Left kidney (tissue), 8 donors: ENCODE measurements at places on chromosomes 6 and 20. TPM values are rescaled to one million over a fixed set of nuclear protein-coding genes. Genes with fewer than 3 reads are reported as not detected.

BMP7 gene
- 62.4 TPM for polyA plus RNA-seq

FAM217A gene
- polyA plus RNA-seq = 3.9 TPM

KCNS1 gene
- 0.55 TPM for polyA plus RNA-seq

PRRT1 gene
- polyA plus RNA-seq = 2.7 TPM

ECHDC1 gene
- polyA plus RNA-seq = 102 TPM

CCM2L gene
- 5.2 TPM for polyA plus RNA-seq

C20orf141 gene
- not detected for polyA plus RNA-seq

CLVS2 gene
- 0.33 TPM for polyA plus RNA-seq

APMAP gene
- polyA plus RNA-seq = 92.2 TPM

DDR1 gene
- 167 TPM for polyA plus RNA-seq

FAM50B gene
- 9.3 TPM for polyA plus RNA-seq

PTCHD4 gene
- 1.8 TPM for polyA plus RNA-seq

ULBP2 gene
- 0.88 TPM for polyA plus RNA-seq

DNA sequence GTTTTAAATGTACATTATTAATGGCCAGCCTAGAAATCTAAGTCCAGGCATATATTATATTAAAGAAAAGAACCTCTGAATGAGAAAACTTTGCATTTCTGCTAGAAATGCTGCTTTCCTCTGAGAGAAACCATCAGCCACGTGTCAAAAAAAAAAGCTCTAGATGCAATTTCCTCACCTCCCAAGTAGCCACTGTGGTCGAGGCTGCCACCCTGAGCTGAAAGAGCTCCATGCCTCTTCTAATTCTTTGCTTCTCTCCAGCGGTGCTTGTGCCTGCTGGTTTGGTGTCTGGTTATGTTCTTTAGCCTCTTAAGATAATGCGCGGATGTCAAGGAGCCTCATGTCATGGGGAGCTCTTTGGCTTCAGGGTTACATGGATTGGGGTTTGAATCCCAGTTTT is 316.0 kb downstream of the TFAP2C start:
- no peak for DNase-seq

DNA sequence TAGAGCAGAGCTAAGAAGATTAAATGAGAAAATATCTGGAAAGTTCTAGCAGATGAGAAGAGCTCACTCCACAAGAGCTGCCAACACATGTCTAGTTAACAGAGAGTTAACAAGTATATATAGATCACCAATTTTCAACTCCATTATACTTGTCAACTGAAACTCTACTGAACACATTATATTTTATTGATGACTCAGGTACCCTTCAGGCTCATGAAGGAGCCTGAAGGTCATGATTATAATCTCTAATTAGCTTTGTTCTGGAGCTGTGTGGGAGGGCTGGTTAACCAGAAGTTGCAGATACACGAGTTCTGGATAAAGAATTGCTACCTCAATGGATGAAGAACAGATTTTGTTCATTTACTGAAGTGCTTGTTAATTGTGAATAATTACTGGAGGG is 42.1 kb upstream of the PTPRT start:
- DNase-seq = no peak

GRCh38 chr20:32898729-32899128 is 40.0 kb downstream of the EFCAB8 start:
- DNase-seq = no peak

DNA sequence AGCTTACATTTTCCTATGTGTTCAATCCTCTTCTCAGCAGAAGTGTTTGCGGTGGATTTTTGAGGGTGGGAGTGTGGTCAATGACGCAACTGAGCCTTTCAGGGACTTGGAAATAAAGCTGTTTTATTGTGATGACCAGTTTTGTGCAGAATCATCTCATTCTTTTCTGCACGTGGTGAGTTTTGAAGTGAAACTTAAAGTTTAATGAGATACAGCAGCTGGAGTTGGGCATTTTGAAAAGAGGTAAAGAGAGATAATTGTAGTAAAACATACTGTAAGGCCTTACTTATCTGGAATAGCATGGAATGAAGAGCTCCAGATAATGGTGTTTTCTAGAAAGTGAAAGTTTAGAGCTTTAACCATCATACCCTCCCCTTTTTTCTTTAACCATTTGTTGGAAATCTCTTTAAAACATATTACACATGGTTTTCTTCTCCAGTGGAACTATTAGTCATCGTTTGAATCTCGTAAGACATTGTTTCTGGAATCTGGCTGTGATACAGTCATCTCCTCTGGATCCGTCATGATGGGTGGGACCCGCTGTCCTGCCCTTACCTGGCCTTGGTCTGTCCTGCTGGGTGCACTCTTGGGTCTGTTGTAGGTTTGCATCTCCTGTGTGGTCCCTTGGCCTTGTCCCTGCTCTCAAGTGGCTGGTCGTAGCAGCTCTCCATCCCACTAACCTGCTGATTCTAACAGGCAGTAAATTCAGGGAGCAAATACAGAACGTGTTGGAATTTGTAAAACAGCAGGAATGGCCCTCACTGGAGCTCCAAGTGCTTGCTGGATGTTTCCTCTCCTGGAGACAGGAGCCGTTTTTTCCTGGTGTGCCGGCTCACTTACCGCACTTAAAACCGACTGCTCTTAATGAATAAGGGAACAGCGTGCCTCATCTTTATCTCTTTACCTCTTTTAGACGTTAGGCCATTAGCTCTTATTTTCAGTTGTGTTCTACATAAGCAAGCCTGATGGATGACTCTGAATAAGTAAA is 29.8 kb downstream of the UST start:
- DNase-seq = no peak

DNA sequence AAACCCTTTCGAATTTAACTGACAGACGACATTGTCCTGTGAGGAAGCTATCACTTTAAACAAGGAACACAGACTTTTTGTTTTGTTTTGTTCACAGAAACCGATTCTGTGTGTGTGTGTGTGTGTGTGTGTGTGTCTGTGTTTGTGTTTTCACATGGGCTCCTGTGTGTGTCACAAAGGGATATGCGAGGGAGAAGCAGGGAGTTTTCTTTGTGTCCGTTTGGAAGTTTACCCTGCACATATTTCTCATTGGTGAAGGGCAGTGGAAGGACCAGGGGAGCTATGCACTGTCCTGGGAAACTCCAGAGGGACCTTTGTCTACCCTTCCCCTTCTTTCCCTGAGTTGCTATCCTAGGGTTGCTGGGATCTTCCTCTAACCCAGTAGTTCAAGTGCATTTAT is 17.7 kb downstream of the POM121L2 start:
- DNase-seq = no peak

- DNase-seq = no peak
Measured at GRCh38 chr6:89564752-89565427, 73.7 kb downstream of the LYRM2 start.

DNA sequence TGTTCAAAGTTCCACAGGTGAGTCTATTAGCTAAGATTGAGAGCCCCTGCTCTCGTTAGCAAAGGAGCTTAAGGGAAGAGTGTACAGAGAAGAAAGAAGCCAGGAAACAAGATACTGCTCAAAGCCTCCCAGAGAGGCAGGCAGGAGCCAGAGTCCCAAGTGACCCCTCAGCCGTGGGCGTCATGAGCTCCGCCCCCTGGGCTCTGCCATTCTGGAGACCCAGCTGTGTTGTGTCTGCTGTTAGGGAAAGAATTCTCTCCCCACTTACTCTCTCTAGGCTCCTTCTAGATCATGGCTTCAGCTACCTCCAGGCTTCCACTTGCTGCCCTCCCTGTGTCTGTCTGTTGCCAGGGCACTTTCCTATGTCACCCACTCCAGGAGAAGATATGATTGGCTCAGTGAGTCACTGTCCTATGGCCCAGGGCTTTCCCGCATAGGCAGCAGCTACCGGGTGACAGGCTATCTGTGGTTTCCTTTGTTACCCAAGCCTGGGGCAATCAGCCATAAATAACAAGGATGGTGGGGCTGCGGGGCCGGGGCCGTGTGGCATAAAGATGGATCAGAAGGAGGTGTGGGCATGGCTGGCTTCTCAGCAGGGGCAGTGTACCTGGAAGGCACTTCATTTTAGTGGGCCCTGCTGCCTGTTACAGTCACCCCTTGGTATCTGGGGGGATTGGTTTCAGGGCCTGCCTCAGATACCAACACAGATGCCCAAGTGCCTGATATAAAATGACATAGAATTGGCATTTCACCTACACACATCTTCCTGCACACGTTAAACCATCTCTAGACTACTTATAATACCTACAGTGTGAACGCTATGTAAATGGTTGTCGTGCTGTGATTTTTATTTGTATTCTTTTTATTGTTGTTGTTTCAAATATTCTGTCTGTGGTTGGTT is 118.9 kb downstream of the ARMC2 start:
- DNase-seq = peak; percentile 75

DNA sequence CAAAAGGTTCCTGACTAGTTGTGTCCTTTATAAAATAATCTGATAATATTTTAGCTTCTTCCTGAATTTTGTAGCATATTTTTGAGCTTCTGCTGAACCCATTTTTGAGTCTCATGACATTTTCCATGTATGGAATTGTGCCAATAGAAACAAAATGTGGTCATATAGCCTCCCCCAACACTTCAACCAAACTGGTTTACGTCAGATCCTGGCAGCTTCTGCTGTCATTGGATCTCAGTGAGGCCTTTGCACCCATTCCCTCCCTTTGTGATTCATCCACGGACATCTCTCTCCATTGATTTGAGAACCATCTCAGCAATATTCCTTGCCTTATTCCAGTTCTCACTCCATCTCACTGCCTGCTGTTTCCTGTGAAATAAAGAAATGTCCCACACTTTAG is 166.0 kb upstream of the PROKR2 start:
- no peak for DNase-seq

DNA sequence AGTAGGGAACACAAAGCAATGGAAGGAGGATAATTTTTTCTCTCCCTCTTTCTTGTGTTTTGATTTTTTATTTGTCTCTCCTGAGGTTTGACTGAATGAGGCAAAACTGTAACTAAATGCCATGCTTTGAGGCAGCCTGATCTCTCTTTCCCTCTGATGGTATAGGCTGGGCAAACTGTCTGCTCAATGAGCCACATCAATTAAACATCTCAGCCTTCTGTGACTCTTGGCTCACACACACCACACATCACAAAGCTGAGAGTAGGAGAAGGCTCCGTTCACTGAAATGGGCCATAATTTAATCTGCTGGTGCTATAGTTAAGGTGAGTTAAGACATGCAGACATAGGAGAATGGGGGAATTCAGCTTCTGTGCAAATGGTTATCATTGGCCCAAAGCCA is 28.1 kb upstream of the SCGN start:
- no peak for DNase-seq

DNA sequence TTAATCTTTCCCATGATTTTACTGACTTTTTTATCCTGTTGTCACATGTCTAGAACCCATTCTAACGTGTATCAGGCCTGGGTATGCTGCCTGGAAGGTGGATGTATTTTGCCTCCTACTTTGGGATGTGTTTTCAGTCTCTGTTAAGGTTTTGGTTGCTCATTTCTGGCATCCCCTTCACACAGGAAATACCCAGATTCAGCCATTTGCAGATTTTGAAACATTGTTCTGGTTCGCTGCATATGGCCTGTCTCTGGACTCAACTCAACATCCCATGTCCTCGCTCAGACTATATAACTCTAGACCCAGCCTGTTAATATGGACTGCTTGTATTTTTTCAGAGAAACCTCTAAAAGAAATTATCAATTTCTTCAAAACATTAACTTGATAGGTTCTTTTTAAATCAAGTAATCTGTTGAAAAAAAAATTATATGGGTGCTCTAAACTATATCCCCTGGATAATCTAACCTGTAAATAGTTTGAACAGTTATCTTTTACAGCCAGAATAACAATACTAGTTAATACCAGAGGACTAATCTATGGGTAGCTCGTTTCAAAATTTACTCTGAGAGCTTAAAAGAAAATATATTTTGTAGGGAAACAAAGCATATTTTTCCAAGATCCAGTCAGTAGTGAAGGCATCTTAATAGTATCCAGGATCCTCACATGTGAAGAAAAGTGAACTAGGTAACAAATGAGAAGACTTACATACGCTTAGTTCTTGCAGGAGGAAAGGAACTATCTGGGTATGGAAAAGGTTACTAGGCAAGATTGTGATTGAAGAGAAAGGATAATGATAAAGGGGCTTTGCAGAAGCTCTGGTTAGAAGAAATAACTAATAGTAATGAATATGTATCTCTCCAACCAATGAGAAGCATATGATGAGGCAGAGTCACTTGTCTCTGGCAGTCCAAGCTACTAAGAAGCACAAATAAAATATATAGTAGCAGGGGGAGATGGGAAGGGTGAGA is 23.4 kb upstream of the HLA-DQB1 start:
- no peak for DNase-seq

GRCh38 chr20:45311589-45312211 is 3.6 kb upstream of the MATN4 start:
- no peak for DNase-seq

- DNase-seq = no peak
Measured at GRCh38 chr20:59817406-59817805, 116.0 kb downstream of the SYCP2 start.

DNA sequence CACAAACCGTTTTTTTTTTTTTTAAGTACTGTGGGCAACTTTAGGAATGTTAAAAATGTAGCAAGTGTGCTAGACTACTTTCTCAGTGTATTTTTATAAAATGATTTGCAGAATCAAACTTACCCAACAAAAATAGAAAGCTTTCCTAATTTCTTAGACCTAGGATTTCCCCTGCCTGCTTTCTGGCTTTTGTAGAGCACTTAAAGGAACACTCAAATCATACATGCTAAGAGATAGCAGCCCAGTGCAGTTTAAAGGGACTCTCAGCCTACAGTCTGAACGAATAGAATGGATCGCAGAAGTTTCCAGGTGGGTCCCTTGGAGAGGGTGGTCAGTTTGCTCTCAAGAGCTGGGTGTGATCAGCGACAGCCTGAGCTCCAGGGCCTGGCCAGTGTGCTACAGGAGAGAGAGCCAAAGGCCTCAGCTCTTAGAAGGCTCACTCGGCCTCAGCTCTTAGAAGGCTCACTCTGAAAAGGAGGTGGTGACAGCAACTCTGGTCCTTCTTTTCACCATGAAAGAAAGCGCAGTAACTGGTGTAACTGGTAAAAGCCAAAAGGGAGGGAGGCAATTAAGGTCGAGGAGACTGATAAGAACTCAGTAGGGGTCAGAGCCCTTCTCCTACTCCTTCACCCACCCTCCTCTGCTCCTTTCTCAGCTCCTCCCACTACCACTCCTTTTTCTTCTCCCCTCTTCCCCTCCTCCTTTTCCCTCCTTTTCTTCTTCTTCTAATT is 142.4 kb downstream of the ZFP64 start:
- no peak for DNase-seq

DNA sequence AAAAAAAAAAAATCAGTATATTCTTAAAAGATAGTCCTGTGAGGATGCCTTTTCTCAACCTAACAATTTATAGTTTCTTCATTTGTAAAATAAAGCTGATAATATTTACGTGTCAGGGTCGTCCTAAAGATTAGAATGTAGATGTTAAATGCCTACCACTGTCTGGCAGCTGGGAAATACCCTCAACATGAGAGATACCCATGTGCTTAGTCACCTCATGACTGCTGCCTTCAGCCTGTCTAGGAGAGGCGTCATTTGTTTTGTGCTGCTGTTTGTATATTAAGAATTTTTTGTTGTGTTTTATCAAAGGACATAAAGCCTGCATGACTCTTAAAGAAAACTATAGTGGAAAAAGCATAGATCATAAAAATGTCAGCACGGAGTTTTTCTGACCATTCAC is 9.5 kb downstream of the FAM120B start:
- no peak for DNase-seq
